Natural killer cell treated with Interleukin-12 subunit alpha and Interleukin-12 subunit beta and Interleukin-15 and Interleukin-18, amount 100 ng/mL, for 72 hours (primary cell): ENCODE measurements at places on chromosomes 7 and 10.
A peak's percentile ranks its signal among the peaks of the same experiment; 100 is the strongest.

GRCh38 chr10:78258323-78259030, 224.8 kb downstream of the RPS24 start:
- no peak overlapping the region for H3K27ac ChIP-seq
- no peaks in the 10 kb centered on the region for H3K4me1 ChIP-seq
- DNase-seq: peak; percentile 41
- H3K27me3 ChIP-seq: peaks cover 6% of the 10 kb centered on the region
- H3K4me3 ChIP-seq: no peak overlapping the region

GRCh38 chr10:131534836-131535235, 223.3 kb upstream of the TCERG1L start:
- DNase-seq: no peak
- H3K27ac ChIP-seq: no peak overlapping the region
- no peaks in the 10 kb centered on the region for H3K36me3 ChIP-seq
- H3K27me3 ChIP-seq: peaks cover 13% of the 10 kb centered on the region

- H3K36me3 ChIP-seq: no peaks in the 10 kb centered on the region
- H3K27ac ChIP-seq: no peak overlapping the region
- peaks cover 9% of the 10 kb centered on the region for H3K4me1 ChIP-seq
- no peak for DNase-seq
These were observed 36.7 kb upstream of the GRID1 start for GRCh38 chr10:86403183-86403797.

- H3K4me1 ChIP-seq: no peaks in the 10 kb centered on the region
- no peak overlapping the region for H3K4me3 ChIP-seq
These were observed 92.2 kb upstream of the ZPBP start for GRCh38 chr7:50185208-50185607.

GRCh38 chr7:92834507-92835260, 1.7 kb downstream of the CDK6 start:
- H3K27ac ChIP-seq: peak overlapping the region; percentile 96
- peaks cover 39% of the 10 kb centered on the region for H3K36me3 ChIP-seq
- peaks cover 34% of the 10 kb centered on the region for H3K4me1 ChIP-seq
- peak overlapping the region; percentile 99 for H3K4me3 ChIP-seq
- no peaks in the 10 kb centered on the region for H3K27me3 ChIP-seq

DNA sequence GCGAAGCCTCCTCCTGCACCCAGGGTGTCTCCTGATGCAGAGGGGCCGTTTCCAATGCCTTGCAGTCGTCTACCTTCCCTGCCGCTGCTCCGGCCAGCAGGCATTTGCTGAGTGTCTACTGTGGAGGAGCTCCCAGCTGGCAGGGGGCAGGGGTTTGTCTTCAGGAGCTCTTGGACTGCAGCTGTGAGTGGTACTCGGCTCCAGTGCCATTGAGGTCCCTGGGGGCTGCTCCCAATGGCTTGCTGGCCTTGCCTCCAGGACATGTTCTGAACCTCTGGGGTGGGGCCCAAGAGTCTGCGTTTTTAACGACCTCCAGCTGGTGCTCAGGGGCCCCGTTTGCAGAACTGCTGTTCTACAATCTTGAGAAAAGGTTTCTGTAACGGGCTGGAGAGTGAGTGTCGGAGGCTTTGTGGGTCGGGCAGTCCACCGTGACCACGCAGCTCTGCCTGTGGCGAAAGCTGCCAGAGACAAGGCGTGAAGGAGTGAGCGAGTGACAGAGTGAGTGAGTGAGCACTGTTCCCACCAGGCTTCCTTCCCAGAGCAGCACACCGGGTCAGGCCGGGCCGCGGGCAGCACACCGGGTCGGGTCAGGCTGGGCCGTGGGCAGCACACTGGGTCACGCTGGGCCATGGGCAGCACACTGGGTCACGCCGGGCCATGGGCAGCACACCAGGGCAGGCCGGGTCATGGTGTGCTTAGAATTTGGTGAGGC, 520.2 kb downstream of the PTPRN2 start:
- no peaks in the 10 kb centered on the region for H3K36me3 ChIP-seq
- peak; percentile 35 for DNase-seq
- H3K4me3 ChIP-seq: no peak overlapping the region
- H3K4me1 ChIP-seq: no peaks in the 10 kb centered on the region

GRCh38 chr7:93307131-93307660, 75.0 kb downstream of the VPS50 start:
- no peak overlapping the region for H3K4me3 ChIP-seq
- no peak overlapping the region for H3K27ac ChIP-seq
- H3K27me3 ChIP-seq: no peaks in the 10 kb centered on the region
- H3K4me1 ChIP-seq: no peaks in the 10 kb centered on the region

DNA sequence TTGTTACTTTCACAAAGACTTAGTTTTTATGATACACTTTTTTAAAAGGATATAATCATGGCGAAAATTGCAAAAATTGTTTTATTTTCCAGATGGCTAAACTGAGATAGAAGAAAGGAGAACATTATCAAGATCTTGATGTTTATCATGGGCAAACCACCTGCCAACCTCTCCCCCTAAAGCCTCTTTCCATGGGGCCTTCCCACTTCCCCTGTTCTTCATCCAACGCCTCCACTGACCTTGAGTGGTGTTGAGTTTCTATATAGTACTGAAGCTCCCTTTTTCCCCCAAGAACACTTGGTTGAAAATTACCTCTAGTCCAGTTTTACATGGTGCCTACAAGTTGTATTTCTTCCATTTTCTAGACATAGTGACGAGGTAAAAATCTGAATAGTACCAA, 5.0 kb downstream of the CREB3L2 start:
- H3K4me3 ChIP-seq: peak overlapping the region; percentile 54
- DNase-seq: no peak
- H3K36me3 ChIP-seq: peaks cover 5% of the 10 kb centered on the region

DNA sequence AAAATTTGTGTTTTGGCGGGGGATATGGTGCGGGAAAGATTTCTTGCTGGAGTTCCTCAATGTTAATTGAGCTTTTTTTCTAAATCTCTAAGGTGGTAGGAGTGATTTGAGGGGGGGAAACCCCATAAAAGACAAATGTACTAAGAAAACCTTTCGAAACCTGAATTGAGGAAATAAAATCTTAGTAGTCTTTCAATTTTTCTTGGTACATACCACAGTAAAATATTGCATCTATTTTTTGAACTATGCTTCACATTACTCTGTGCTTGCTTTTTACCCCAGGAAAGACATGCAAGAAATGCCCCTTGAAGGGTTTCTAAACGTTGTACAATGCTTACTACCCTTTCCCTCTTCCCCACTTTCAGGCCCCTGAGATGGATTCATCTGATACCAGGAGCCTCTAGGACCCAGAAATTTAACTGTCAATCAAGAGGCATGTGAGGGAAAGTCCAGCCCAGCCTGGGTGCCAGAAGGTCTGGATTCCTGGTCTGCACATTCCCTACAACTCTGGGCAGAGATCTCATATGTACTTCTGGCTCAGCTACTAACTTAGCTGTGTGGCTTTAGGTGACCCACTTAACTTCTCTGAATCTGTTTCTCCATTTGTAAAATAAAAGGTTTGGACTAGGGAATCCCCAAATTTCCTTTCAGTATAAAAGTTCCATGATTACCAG, 5.8 kb upstream of the PDCD4 start:
- no peaks in the 10 kb centered on the region for H3K27me3 ChIP-seq
- H3K36me3 ChIP-seq: peaks cover 4% of the 10 kb centered on the region
- peak overlapping the region; percentile 97 for H3K27ac ChIP-seq
- peaks cover 73% of the 10 kb centered on the region for H3K4me1 ChIP-seq

GRCh38 chr7:143463556-143463955, 14.1 kb upstream of the TAS2R41 start:
- H3K36me3 ChIP-seq: no peaks in the 10 kb centered on the region
- no peaks in the 10 kb centered on the region for H3K4me1 ChIP-seq
- H3K4me3 ChIP-seq: no peak overlapping the region

DNA sequence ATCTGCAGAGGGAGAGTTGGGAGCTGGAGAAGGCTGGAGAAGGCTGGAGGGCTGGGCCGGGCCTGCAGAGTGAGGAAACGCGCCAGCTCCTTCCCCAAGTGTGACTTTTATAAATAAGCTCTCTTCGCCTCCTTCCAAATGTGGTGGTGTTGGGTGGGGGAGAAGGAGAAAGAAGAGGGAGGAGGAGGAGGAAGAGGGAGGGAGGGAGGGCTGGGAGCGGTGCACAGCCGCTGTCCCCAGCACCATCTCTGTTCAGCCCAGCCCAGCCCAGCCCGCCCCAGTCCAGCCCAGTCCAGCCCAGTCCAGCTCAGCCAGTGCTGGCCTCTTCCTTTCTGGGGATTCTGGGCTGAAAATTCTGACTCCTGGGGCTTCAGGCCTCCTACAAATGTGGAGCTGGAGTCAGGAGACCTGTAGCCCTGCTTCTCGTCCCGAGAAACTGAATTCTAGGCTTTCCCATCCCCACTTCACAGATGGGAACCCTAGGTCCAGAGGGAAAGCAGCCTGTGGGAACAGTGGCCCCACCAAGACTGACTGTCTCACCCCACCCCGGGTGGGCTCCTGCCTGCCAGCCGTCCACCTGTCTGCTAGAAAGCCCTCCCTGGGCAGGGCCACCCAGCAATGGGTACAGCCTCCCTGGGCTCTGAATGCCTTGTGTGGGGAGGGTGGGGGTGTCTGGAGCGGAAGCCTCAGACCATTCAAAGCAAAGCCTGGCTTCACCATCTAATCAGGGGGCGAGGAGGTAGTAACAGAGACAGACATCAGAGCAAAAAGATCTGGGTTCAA, 2.3 kb downstream of the STX1A start:
- no peaks in the 10 kb centered on the region for H3K36me3 ChIP-seq
- peaks cover 7% of the 10 kb centered on the region for H3K27me3 ChIP-seq
- peak overlapping the region; percentile 85 for H3K4me3 ChIP-seq
- H3K4me1 ChIP-seq: peaks cover 24% of the 10 kb centered on the region

DNA sequence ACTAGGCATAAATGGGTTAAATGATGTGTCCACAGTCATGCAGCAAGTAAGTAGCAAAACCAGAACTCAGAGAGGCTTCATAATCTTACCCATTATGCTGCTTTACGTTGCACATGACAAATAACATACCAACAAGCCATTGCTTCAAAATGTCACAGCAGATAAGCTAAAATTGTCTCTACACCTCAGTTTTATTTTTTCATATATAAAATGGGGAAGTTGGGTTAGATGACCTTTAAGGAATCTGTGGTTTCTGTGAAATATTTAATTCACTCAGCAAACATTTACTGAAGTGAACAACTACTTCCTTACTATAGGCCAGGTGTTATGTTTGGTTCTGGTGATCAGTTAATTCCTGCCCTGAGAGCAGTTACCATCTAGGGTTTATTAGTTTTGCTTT, 2.2 kb upstream of the ASCC1 start:
- H3K4me1 ChIP-seq: peaks cover 30% of the 10 kb centered on the region
- peak overlapping the region; percentile 86 for H3K27ac ChIP-seq
- peak overlapping the region; percentile 65 for H3K4me3 ChIP-seq
- H3K27me3 ChIP-seq: no peaks in the 10 kb centered on the region
- no peak for DNase-seq

DNA sequence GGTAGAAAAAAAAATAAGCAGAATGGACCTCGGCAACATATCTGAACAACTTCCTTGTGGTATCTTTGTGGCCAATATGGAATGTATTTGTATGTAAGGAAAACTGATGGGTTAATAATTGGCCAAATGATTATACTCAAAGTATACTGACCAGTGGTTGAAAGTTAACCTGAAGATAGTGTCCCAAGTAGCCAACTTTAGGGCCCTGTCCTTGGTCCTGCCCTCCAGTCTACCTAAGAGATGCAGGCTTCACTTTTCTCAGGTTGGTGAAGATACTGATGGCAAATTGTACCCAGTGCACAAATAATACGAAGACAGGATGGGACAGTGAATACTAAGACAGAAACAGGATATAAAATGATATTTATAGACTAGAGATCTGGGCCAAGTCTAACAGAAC, 109.2 kb downstream of the SORCS3 start:
- peaks cover 17% of the 10 kb centered on the region for H3K27me3 ChIP-seq
- no peak overlapping the region for H3K4me3 ChIP-seq
- no peaks in the 10 kb centered on the region for H3K36me3 ChIP-seq
- H3K4me1 ChIP-seq: no peaks in the 10 kb centered on the region
- DNase-seq: no peak
- H3K27ac ChIP-seq: no peak overlapping the region

DNA sequence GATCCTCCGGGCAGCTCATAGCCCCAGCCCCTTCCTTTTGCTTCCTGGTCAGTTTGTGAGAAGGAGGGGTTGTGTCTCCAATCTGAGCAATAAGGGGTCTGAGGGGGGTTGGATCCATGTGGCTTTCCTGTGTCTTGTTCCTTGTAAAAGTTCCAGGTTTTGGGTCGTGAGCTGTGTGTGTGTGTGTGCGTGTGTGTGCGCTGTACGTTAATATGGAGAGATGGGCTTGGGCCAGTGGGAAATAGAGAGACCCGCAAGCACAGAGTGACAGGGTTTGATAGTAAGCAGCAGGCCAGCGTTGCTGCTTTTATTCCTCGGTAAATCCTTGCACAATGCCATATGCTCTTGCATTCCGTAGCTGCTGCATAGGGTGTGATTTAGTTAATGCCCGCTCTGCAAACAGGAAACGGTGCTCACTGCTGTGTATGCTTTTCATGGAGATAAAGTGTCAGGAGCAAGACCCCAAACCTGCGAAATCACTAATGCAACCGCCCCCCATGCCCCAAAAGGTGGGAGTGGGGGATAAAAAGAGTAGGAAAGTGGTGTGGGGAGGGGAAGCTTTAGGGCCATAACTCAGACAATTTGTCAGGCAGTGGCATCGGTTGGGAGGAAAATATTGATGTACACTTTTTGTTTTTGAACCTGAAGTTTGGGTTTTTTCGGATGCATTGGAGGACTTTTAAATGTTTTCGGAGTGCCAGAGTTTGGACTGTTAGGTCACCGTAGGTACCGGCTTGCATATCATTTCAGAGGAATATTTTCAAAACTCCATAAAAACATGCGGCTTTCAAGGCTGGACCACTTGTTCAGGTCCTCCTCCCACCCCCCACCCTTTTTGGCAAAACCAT, 108.7 kb downstream of the TCF7L2 start:
- no peaks in the 10 kb centered on the region for H3K36me3 ChIP-seq
- peaks cover 4% of the 10 kb centered on the region for H3K27me3 ChIP-seq
- H3K27ac ChIP-seq: no peak overlapping the region
- H3K4me3 ChIP-seq: no peak overlapping the region

DNA sequence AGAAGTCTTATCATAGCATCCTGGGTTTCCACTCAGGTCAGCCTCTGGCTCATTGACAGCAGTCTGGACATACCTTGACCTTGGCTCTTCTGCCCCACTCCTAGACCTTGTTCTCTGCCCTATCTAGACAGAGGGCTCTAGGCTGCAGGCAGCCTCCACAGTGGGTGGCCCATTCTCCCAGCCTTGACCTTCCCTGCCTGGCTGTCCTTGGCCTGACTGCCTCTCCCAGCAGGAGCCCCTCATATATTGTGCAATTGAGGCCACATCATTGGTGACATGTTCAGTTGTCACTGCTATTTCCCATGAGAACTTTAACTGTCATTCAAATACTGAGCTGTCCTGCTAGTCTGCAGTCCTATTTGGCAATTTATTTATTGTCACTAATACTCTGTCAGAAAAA, 503.4 kb downstream of the PLXNA4 start:
- H3K36me3 ChIP-seq: no peaks in the 10 kb centered on the region
- no peaks in the 10 kb centered on the region for H3K4me1 ChIP-seq
- no peak overlapping the region for H3K4me3 ChIP-seq
- no peak for DNase-seq
- no peak overlapping the region for H3K27ac ChIP-seq

GRCh38 chr10:124671486-124672075, 72.6 kb downstream of the FAM53B start:
- peaks cover 59% of the 10 kb centered on the region for H3K4me1 ChIP-seq
- peak overlapping the region; percentile 81 for H3K4me3 ChIP-seq
- DNase-seq: no peak

- H3K4me1 ChIP-seq: peaks cover 6% of the 10 kb centered on the region
- H3K27me3 ChIP-seq: peaks cover 7% of the 10 kb centered on the region
- no peak overlapping the region for H3K4me3 ChIP-seq
- no peak for DNase-seq
These were observed 6.7 kb upstream of the INHBA start for GRCh38 chr7:41709621-41710020.

GRCh38 chr10:48594803-48595538, 9.9 kb downstream of the ARHGAP22 start:
- no peaks in the 10 kb centered on the region for H3K36me3 ChIP-seq
- H3K4me1 ChIP-seq: no peaks in the 10 kb centered on the region
- peaks cover 6% of the 10 kb centered on the region for H3K27me3 ChIP-seq
- no peak overlapping the region for H3K4me3 ChIP-seq
